CD8-positive, alpha-beta memory T cell (primary cell): ENCODE measurements at places on chromosomes 13 and 19.

DNA sequence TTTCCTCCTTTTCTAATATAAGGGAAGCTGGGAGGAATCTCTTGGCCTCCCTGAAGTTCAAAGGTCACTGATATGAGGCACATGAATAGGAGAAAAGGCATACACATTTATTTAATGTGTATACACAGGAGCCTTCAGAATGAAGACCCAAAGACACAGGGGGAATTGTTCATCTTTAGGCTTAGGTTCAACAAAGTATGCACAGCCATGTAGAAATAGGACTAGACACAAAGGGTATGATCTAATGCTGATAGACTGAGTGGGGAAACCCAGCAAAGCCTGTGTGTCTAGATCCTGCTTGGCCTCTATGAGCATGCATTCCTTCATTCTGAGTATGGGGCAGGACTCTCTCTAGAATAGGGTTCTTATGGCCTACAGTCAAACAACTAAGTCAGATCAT lies 177.1 kb upstream of the RFC3 start:
- no peak for DNase-seq

- DNase-seq: no peak
Measured at GRCh38 chr19:29664753-29665214, 477 bp upstream of the PLEKHF1 start.

DNA sequence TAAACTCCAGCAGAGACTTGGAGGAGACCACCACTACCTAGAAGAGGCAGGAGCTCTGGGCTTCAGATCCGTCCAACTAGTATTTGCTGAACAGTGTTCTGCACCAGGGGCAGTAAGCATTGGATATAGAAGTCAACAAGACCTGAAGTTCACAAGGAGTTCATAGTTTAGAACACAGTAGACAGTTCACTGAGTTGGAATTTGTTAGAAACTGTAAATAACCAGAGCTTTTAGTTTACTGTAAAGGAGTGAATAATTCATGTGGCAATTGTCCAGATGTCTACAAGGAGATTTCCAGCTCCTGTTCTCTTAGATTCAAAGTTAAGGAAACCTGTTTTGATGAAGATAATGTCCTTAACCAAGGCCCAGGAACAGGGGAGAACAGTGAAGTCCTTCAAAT lies 128.9 kb downstream of the COG6 start:
- DNase-seq: no peak

DNA sequence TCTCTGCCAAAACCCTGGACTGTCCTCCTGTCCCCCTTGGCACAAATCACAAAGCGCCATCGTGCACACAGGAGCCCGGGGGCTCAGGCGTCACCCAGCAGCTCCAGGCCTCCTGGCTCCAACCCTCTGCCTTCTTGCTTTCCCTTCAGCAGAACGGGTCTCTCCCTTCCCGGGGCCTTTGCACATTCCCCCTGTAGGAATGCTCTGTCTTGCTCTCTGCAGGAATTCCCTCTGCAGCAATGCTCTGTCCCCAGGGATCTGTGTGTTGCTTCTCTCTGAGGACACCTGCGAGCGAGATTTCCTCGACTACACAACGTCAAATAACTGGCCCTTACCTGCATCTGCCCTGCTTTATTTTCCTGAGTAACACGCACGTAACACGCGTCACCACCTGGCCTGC lies 13.3 kb upstream of the RASA3 start:
- no peak for DNase-seq

- DNase-seq: no peak
Measured at GRCh38 chr19:40057166-40057565, 1.1 kb upstream of the ZNF780B start.

DNA sequence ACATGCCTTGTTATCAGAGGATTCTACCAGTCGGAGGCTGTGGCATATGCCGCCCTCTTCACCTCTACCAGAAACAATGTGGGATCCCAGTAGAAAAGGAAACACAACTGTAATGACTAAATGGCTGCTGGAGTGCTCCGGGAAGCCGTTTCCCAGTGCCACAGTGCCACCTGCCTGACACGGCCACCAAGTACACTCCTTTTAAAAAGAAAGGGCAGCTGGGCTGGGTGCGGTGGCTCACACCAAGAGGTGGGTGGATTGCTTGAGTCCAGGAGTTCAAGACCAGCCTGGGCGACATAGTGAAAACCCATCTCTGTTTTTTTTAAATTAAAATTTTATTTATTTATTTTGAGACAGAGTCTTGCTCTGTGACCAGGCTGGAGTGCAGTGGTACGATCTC lies 67.3 kb downstream of the TRPM4 start:
- no peak for DNase-seq

- DNase-seq: no peak
Measured at GRCh38 chr13:114078461-114079451, 53.7 kb downstream of the RASA3 start.

DNA sequence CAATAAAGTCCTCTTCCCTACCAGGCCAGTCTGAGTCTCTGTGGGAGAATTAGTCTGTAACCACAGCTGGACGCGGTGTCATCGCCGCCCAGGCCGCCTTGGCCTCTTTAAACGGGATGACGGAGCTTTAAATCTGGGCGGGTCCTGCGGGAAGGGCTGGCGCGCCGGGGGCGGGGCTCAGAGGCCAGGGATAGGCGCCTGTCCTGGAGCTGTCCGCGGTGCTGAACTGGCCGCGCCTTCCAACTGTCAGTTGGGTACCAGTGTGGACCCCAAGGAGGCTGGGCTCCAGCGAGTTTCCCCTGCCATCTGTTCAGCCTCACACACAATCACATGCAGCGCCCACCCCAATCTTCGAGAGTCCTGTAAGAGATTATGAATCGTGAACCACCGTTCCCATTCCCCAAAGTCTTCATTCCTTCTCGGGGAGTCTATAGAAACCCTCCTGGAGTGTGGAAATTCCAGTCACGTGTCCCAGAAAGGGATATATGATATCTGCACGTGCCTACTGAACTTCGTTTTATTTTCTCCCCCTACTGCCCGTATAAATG lies 11.5 kb downstream of the APLP1 start:
- DNase-seq: peak; percentile 73

- DNase-seq: no peak
Measured at GRCh38 chr13:45621950-45622349, 6.4 kb upstream of the ERICH6B start.

- DNase-seq: no peak
Measured at GRCh38 chr13:33863188-33863789, 45.3 kb downstream of the RFC3 start.

DNA sequence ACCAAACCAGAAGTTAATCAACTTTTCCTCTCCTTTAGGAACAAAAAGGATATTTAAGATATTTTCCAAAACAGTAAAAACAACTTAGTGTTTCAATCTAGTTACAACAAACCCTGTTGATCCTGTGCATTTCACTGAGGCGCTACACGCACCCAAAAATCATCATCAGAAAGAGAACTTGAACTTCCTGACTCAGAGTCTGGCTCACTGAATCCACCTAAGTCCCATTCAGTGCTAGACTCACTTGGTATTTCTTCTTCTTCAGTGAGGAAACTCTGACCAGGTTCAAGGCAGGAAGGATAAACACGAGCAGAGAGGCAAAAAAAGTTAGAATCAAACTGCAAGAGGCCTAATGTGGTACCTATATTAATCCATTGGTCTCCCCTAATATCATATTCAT lies 2.2 kb downstream of the KBTBD6 start:
- DNase-seq: no peak

DNA sequence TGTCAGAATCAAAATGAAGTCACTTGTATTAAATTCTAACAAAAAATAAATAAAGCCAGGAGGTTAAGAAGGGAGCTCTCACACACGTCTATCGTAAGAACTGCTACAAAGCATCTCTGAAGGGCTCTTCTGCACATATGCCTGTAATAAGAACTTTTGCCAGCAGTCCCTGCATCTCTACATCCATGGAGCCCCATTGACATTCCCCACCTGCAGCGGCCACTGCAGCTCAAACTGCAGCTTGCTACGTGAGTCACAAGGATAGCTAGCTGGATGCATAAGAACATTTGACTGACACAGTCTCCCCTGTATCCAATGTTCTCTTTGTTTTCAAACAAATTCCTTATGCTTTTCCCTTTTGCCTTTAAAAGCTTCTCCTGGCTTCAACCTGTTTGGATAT lies 68.3 kb downstream of the DNAJC3 start:
- DNase-seq: no peak

DNA sequence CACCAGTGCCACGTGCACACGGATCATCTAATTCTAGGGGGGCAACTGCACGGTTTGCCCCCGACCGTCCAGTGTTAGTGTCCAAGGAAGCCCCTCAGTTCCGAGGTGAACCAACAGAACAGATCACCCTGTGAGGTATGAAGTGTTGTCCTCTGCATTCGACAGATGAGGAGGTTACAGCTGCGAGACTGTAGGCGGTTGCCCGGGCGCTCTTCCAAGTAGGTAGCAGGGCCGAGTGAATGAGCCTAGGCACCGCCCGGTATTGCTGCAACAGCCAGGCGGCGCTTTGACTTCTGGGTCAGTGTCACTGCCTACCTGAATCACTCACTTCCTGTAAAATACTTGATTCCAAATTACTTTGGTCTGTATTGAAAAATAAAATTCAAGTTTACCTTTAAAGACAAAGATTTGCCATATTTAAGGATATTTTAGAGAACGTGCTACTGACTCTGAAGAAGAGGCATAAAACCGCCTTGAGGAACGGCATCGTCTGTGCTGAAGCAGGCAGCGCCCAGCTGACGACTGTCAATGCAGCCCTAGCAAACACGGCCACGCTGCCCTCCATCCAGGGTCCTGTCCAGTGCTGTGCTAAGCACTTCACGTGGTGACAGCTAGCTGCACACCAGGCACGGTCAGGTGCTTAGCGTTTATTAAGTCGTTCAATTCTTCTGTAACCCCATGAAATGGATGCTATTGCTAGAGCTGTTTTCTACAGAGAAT lies 19.3 kb upstream of the RASA3 start:
- DNase-seq: no peak

DNA sequence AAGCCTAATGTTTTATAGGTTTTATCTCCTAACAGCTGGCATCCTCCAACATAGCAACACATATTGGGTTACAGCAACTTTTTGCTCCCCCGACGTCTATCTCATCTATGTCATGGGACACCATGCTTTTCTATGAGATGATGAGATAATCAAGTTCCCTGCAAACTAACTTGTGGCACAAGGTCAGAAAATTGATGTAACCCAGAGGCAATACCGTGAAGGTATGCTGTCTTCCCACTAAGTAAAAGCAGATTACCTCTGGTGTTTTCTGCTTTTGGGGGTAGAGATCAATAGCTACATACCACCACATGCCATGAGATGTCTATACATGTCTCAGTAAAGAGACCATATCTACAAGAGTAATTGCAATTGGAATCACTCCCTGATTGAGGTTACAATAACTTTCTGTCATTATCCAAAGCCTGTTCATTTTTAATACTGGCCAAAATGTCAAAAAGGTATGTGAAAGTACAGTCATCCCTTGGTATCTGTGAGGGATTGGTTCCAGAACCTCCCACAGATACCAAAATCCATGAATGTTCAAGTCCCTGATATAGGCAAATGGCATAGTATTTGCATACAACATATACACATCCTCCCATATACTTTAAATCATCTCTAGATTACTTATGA lies 131.3 kb downstream of the CYSLTR2 start:
- no peak for DNase-seq

GRCh38 chr13:75405976-75406703 lies 75.8 kb downstream of the TBC1D4 start:
- DNase-seq: no peak

DNA sequence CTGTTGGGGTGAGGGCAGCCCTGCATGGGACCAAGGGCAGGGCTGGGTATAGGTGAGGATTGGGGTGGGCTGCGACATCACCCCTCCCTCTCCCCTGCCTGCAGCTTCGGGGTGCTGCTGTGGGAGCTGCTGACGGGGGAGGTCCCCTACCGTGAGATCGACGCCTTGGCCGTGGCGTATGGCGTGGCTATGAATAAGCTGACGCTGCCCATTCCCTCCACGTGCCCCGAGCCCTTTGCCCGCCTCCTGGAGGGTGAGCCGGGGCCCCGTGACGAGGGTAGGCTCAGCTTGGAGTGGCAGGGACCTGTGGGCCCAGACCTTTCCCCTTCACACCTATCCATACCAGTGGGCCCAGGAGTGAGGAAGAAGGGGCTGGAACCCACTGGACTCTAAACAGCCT lies 13.2 kb downstream of the MAP3K10 start:
- DNase-seq: no peak

DNA sequence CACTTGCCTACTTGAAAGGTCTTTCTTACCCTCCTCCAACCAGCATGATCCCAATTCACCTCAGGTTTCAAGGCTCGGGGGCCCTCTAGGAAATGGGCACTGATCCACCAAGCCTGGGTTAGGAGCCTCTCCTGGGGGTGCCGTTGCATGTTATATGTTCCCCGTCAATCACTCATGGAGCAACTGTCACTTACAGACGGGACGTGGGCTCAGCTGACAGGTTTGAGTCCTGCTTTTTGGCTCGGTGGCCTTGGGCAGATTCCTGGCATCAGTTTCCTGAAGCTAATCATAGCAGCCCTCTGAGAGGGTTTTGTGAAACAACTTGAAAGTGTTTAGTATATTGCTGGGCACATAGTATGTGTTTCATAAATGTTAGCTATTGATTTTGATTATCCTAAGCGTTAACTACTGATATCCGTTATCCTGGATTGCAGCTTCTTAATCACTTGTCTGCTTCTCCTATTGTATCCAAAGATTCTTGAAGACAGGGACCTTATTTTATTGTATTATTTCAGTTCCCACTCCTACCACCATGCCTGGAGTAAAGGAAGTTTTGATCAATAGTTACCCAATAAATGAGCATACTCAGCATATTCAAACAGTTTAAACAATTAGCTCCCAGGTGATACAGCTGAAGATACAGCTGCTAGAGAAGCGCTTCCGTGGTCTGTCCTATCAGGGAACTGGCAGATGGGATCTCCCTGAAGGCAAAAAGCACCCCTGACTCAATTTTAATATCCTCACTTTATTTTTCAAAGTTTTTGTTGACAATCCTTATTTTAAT lies 57.9 kb downstream of the RFC3 start:
- no peak for DNase-seq

- no peak for DNase-seq
Measured at GRCh38 chr13:20716951-20717350, 13.5 kb downstream of the IL17D start.

GRCh38 chr13:41334810-41335209 lies 23.7 kb downstream of the NAA16 start:
- no peak for DNase-seq

- no peak for DNase-seq
Measured at GRCh38 chr13:107376341-107377125, 808.6 kb upstream of the ARGLU1 start.

GRCh38 chr19:51142119-51142518 lies at the start of gene SIGLEC7:
Gene SIGLEC7 (plus strand): TSS chr19:51142301. CDS start chr19:51142370, 69 bp downstream.
- no peak for DNase-seq

DNA sequence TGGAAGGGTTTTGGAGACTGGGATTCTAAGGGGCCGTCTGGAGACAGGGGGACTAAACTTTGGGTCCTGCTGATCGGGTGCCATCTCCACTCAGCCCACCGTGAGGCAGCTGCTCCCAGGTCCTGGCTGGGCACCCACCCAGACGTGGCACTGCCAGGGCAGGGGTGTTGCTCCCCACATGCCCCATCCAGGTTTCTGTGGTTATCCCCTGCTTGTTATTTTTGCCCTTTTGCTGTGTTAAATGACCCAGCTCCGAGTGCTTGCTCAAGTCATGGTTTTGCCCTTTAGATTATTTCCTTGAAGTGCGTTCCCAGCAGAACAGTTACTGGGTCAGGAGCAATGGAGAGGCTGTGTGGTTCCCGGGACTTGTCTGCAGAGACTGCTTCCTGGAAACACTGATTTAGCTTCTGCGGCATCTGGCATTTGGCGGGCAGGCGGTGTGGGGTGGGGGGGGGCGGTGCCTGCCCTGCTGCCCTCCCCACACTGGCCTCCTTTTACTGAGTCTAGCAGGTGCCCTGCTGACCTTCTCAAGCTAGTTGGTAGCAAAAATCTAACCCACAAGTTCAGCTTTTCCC lies 1.9 kb downstream of the RAB11B start:
- DNase-seq: no peak
